Activated CD4-positive, CD25-positive, alpha-beta regulatory T cell (primary cell): ENCODE measurements at places on chromosomes 11 and 22.

DNA sequence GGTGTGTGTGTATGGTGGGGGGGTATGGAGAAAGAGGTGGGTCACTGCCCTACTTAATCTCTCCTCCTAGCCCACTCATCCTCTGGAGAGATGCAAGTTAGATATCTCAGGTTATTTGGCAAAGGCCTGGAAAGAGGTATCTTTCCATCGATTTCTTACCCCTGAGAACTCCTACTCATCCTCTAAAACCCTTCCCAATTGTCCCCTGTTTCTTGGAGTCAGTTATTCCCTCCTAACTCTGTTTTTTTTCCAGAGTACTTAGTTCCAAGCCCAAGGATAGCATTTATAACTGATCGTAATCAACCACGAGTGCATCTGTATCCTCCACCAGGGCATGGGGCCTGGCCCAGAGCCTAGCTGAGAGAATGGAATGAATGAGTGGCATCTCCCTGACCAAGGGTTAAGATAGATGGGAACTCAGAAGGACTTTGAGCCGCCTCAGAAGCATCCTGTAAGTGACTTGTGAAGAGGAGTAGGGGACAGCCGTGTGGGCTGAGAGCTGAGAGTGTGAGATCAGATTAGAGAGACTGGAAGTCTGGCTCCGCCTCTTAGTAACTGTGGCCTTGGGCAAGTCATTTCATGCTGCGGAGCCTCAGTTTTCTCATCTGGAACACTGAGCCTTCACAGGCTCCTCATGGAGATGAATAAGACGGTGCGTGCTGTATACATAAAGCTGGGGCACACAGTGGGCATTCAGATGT lies 16.2 kb downstream of the CD6 start:
- no peak for DNase-seq

- no peak for DNase-seq
Measured at GRCh38 chr11:102429691-102430090, 22.9 kb downstream of the TMEM123 start.

DNA sequence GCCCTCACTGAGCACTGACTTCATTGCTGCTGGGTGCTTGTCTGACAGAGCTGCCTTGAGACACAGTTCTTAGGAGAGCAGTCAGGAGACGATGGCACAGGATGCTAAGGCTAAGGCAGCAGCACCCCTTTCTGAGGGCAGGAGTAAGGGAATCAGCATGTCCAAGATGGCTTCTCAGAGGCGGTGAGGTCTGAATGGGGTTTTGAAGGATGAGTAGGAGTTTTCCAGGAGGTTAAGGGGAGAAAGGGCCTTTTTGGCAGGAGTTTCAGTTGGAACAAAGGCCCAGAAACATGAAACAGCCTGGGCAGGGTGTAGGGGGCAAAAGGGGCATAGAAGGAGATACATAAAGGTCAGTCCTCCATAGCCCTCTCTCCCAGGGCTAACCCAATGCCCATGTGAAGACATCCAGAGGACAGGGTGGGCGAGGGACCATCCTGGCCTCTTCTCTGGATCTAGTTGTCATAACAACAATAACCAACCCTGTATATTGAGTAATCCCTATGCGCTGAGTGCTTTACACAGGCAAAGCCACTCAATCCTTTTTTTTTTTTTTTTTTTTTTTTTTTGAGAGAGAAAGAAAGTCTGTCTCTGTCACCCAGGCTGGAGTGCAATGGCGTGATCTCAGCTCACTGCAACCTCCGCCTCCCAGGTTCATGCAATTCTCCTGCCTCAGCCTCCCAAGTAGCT lies 19.0 kb downstream of the CYTH4 start:
- no peak for DNase-seq

- no peak for DNase-seq
Measured at GRCh38 chr11:16921019-16921418, 93.2 kb downstream of the PLEKHA7 start.

DNA sequence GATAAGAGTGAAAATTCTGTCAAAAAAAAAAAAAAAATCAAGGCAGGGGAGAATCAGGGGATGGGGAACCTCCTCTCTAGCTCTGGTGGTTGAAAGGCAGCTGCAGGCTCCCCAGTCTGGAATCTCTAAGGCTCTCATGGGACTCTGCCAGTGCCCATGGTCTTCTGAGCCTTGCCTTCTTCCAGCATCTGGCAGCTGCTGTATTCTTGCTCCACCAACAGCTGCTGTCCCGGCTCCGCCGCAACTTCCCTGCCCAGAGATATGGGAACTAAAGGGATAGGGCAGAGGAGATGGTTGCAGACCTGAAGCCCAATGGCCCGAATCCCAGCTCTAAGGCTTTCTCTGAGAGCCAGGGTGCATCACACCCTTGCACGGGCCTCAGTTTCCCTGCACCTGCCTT lies 49.5 kb upstream of the PHF21B start:
- no peak for DNase-seq

DNA sequence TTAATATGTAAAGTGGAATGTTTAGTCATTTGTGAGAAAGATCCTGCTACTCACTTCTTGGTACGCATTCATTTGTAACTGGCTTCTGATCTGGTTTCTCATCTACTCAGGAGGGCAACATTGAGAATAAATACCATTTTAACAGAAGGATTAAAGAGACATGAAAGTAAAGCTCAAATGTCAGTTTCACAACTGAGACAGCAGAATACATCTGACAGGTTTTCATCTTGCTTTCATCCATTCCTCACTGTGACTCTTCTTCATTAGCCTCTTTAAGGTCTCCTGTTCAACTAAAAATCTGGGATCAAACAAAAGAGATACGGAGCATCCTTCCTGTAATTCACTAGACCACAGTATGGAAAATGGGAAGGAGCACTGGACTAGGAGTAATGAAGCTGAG lies 31.4 kb upstream of the CCDC89 start:
- no peak for DNase-seq

DNA sequence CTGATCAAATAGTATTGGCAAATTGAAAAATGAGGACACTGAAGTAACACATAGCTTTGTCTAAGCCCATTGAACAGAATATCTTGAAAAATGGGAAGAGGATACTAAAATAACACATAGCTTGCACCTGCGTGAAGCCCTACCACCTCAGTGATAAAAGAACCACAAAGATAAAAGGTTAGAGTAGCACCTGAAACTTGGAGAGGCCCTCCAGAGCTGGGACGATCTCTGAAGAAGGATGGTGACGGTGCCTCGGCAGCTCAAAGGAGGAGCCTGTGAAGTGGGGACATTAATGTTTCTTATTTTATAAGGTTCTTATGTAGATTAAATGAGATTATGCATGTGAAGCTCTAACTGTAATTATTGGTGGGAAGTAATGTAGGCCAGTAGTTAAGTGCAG lies 23.1 kb upstream of the ARHGAP42 start:
- DNase-seq: no peak

GRCh38 chr11:36478700-36479329 lies 31.3 kb downstream of the TRAF6 start:
- DNase-seq: no peak

- DNase-seq: no peak
Measured at GRCh38 chr11:81897639-81898038, 836.0 kb downstream of the FAM181B start.

DNA sequence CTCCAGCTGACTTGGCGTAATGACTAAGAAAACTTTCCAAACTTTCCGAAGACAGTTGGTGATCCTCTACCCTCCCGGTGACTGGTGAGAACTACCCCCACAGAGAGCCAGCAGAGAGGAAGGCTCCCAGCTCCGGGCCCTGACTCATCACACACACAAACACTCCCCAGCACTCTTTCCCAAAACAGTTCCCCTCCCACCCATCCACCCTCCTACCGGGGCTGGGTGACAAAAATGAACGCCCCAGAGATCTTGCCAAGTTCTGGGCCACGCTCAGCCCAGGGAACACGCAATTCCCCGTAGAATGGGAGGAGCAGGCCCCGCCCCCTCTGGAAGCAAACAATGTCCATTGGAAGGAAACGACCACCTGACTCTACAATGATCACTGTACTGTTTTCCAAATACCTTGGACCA lies 21.3 kb upstream of the JAM3 start:
- DNase-seq: no peak

GRCh38 chr22:27344546-27344945 lies 457.0 kb downstream of the MN1 start:
- no peak for DNase-seq

- DNase-seq: no peak
Measured at GRCh38 chr22:36245805-36246356, 6.6 kb upstream of the APOL2 start.

GRCh38 chr11:82494988-82495432 lies 238.7 kb downstream of the FAM181B start:
- no peak for DNase-seq

DNA sequence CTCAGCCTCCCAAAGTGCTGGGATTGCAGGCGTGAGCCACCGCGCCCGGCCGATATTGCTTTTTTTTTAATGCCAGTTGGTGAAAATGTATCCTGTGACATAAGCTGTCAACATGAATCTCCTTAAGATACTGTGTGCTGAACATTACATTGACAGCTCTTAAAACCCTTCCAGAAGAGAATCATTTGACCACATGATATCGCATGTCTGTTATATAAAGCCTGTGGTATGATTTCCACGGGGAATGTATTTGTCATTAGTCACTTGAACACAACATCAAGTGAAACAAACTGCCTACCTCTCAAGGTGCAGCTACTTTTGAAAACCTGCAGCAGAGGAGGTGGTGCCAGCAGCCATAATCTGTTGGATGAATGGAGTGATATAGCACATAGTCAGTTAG lies 67.0 kb downstream of the BCL2L13 start:
- DNase-seq: no peak

GRCh38 chr11:18749681-18750319 lies 23.8 kb upstream of the IGSF22 start:
- no peak for DNase-seq

DNA sequence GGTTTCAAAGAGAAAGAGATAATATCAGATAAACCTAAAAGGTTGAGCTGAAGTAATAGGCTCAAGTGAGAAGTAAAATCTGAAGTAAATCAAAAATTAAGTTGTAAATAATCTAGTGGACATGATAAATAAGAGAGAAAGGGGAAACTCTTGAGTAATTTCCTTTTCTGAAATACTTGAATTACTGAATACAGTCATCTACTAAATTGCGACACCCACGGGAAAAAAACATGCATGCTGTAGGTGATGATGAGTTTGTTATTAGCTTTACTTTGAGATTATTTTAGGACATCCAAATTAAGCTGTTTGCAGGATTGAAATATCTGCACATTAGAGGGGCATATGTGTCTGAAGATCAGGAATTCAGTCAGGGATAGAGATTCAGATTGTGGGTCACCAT lies 50.0 kb upstream of the CARD18 start:
- no peak for DNase-seq

GRCh38 chr11:129141748-129142523 lies 50.2 kb downstream of the ARHGAP32 start:
- no peak for DNase-seq

- no peak for DNase-seq
Measured at GRCh38 chr11:117319214-117319840, 3.3 kb upstream of the BACE1 start.

DNA sequence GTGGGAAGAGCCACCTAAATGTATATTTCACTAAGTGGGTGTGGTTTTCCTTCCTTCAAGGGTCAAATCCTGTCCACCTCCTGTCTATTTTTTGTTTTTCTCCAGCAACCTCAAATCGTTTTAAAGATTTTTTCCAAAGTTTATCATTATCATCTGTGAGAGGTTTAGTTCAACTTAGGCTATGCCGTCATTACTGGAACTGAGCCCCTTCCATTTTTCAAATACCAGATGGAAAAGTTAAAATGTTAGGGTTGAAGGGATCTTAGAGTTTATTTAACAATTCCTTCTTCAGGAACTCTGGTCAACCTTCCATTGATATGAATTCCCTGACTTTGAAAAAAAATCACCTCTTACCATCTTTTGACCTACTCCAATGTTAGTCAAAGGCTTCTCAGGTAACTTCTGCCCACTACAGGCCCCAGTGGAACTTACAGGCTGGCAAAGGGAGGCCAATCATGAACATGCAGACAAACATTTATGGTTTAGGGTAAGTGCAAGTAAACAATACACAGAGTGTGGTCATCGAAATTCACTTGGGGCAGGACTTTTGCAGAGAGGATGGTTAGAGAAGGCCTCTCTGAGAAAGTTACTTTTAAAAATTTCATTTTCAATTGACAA lies 45.2 kb downstream of the SYN3 start:
- DNase-seq: no peak
